Esophagus squamous epithelium (tissue), 5 donors: ENCODE measurements at places on chromosomes 7 and 10.

- no peaks in the 10 kb centered on the region for H3K36me3 ChIP-seq
- no peaks in the 10 kb centered on the region for H3K27me3 ChIP-seq
- no peaks in the 10 kb centered on the region for H3K4me1 ChIP-seq
- no peak for DNase-seq
- H3K4me3 ChIP-seq: no peak overlapping the region
- H3K27ac ChIP-seq: no peak overlapping the region
Measured at GRCh38 chr10:17801507-17801906, 7.6 kb upstream of the MRC1 start.

DNA sequence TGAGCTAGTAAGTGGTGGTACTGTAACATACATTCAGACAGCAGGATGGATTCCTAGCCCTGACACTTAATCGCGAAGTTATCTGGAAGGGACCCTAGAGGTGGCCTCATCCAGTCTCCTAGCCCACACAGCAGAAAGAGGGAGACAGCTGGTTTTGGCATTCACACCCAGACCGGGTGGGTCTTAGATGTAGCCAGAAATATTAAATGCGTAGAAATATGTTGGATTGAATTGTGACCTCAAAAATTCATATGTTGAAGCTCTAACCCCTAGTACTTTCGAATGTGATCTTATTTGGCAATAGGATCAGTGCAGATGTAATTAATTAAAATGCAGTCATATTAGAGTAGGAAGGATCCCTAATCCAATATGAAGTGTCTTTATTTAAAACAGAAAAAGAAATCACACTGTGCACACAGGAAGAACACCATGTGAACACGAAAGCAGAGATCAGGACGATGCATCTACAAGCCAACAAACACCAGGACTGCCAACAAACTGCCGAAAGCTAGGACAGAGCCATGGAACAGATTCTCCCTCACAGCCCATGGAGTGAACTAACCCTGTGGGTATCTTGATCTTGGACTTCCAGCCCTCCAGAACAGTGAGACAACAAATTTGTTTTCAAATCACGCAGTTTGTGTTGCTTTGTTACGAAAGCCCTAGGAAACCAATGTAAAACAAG lies 2.9 kb upstream of the XPNPEP1 start:
- peaks cover 9% of the 10 kb centered on the region for H3K4me1 ChIP-seq
- no peak for DNase-seq
- no peak overlapping the region for H3K4me3 ChIP-seq
- H3K36me3 ChIP-seq: no peaks in the 10 kb centered on the region
- peak overlapping the region; percentile 33 for H3K27ac ChIP-seq

- H3K27ac ChIP-seq: no peak overlapping the region
- no peak for DNase-seq
- H3K4me1 ChIP-seq: peaks cover 35% of the 10 kb centered on the region
Measured at GRCh38 chr7:76073335-76073990, 25.6 kb downstream of the MDH2 start.

GRCh38 chr7:114104035-114104434 lies 185.2 kb upstream of the PPP1R3A start:
- H3K4me3 ChIP-seq: no peak overlapping the region
- H3K27me3 ChIP-seq: no peaks in the 10 kb centered on the region
- H3K4me1 ChIP-seq: peaks cover 9% of the 10 kb centered on the region

GRCh38 chr7:151204383-151205032 lies 5.8 kb downstream of the H2BK1 start:
- H3K27ac ChIP-seq: no peak overlapping the region
- no peak for DNase-seq
- H3K36me3 ChIP-seq: no peaks in the 10 kb centered on the region
- H3K27me3 ChIP-seq: no peaks in the 10 kb centered on the region
- no peak overlapping the region for H3K4me3 ChIP-seq
- no peaks in the 10 kb centered on the region for H3K4me1 ChIP-seq

- no peaks in the 10 kb centered on the region for H3K36me3 ChIP-seq
- DNase-seq: no peak
- peaks cover 7% of the 10 kb centered on the region for H3K4me1 ChIP-seq
- no peak overlapping the region for H3K4me3 ChIP-seq
- no peak overlapping the region for H3K27ac ChIP-seq
Measured at GRCh38 chr7:44914992-44915607, 29.8 kb upstream of the PURB start.

- no peak overlapping the region for H3K4me3 ChIP-seq
- no peaks in the 10 kb centered on the region for H3K36me3 ChIP-seq
- H3K4me1 ChIP-seq: no peaks in the 10 kb centered on the region
- DNase-seq: no peak
- no peak overlapping the region for H3K27ac ChIP-seq
Measured at GRCh38 chr10:35398355-35398754, 62.0 kb downstream of the CCNY start.

DNA sequence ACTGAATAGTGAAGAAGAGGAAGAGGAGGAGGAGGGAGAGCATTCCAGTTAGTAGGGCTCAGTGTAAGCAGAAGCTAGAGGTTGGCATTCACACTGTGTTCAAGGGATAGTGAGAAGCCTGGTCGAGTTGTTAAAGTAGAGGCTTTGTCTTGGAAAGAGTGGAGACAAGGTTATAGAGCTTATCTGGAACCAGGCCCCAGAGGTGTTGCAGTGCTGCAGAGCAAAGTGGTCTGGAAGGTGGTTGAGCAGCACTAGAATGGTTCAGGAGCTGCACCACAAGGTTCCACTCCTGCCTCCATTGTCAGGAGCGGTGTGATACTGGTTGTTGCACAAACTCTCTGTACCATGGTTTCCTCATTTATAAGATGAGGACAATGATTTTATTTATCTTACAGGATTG lies 8.8 kb upstream of the PCGF5 start:
- no peak overlapping the region for H3K4me3 ChIP-seq
- DNase-seq: no peak
- H3K27ac ChIP-seq: no peak overlapping the region
- H3K4me1 ChIP-seq: no peaks in the 10 kb centered on the region
- no peaks in the 10 kb centered on the region for H3K36me3 ChIP-seq
- H3K27me3 ChIP-seq: no peaks in the 10 kb centered on the region

DNA sequence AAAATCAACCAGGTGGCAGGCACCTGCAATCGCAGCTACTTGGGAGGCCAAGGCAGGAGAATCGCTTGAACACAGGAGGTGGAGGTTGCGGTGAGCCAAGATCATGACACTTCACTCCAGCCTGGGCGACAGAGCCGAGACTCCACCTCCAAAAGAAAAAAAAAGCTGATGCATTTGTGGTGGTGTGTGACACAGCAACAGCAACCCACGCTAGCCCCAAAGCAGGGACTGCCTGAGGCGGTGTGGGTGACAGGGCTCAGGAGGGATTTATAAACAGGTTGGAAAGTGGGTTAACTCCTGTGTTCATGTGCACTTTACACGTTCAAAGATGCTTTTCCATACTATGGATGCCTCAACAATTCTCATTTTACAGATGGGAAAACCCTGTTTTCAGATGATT lies 395.9 kb upstream of the PODXL start:
- no peaks in the 10 kb centered on the region for H3K4me1 ChIP-seq
- peaks cover 5% of the 10 kb centered on the region for H3K27me3 ChIP-seq
- no peak for DNase-seq
- H3K27ac ChIP-seq: no peak overlapping the region
- H3K36me3 ChIP-seq: no peaks in the 10 kb centered on the region

DNA sequence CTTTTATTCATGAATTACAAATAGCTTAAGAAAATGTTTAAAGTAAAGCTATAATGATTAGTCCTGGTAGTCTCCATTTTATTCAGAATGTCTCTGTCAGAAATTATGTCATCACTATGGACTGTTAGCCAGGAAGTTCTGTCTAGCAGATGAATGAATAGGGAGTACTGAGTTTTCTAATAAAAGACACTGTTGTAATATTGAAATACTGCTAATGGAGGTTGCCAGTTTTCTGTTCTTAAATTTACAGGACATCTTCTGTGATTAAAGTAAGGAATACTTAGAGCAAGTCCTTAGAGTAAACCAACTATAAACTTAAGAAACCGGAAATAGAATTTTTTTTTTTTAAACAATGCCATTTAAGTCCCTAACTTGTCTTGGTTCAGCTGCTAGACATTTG lies 309.8 kb downstream of the ADK start:
- H3K4me1 ChIP-seq: no peaks in the 10 kb centered on the region
- no peaks in the 10 kb centered on the region for H3K36me3 ChIP-seq
- no peaks in the 10 kb centered on the region for H3K27me3 ChIP-seq
- no peak overlapping the region for H3K4me3 ChIP-seq
- H3K27ac ChIP-seq: no peak overlapping the region

DNA sequence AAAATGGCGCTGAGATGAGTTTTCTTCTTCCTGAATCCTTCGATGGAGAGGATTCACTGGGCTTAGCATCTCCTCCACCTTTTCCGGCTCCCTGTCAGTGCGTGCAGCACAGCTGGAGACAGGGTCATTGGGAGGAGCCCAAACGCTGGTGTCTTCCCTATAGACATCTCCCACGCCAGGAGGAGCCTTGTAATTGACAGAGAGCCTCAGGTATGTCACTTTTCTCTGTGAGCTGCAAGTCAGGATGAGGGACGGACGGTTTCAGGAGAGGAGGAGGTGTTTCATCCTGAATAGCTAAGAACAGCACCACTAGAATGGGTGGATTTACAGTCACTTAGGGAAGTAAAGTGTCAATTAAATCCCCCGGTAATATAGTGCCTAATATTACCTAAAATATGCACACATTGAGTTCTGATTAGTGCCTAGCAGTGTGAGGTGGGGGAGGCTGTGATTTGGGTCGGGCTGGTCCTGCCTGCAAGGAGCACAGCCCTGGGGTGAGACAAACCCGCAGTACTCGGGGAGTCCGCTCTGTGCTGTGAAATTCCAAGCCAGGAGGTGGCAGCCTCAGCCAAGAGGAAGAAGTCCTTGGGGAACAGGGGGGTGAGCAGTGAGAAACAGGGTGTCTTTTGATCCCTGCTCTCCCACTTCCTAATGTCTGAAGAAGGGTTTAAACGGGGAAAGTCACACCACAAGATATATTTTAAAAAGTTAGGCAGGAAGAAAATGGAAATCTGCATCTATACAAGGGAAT lies 28.2 kb downstream of the IL15RA start:
- no peak for DNase-seq
- H3K27me3 ChIP-seq: no peaks in the 10 kb centered on the region
- peak overlapping the region; percentile 5 for H3K27ac ChIP-seq
- no peak overlapping the region for H3K4me3 ChIP-seq
- no peaks in the 10 kb centered on the region for H3K36me3 ChIP-seq

GRCh38 chr10:51532044-51532443 lies 167.4 kb downstream of the CSTF2T start:
- no peaks in the 10 kb centered on the region for H3K27me3 ChIP-seq
- DNase-seq: no peak
- H3K4me3 ChIP-seq: no peak overlapping the region
- no peaks in the 10 kb centered on the region for H3K36me3 ChIP-seq
- no peaks in the 10 kb centered on the region for H3K4me1 ChIP-seq
- no peak overlapping the region for H3K27ac ChIP-seq

GRCh38 chr10:101162677-101163076 lies 31.6 kb downstream of the TLX1 start:
- H3K27ac ChIP-seq: no peak overlapping the region
- H3K4me3 ChIP-seq: no peak overlapping the region
- no peak for DNase-seq
- peaks cover 12% of the 10 kb centered on the region for H3K27me3 ChIP-seq
- peaks cover 6% of the 10 kb centered on the region for H3K4me1 ChIP-seq
- H3K36me3 ChIP-seq: no peaks in the 10 kb centered on the region

GRCh38 chr10:73920089-73920488 lies 9.2 kb downstream of the PLAU start:
- H3K27me3 ChIP-seq: no peaks in the 10 kb centered on the region
- peaks cover 17% of the 10 kb centered on the region for H3K36me3 ChIP-seq
- no peak overlapping the region for H3K4me3 ChIP-seq
- peak overlapping the region; percentile 90 for H3K27ac ChIP-seq

GRCh38 chr10:34254596-34254995 lies 560.5 kb downstream of the PARD3 start:
- no peaks in the 10 kb centered on the region for H3K4me1 ChIP-seq
- no peak overlapping the region for H3K27ac ChIP-seq
- no peak for DNase-seq
- no peaks in the 10 kb centered on the region for H3K27me3 ChIP-seq

DNA sequence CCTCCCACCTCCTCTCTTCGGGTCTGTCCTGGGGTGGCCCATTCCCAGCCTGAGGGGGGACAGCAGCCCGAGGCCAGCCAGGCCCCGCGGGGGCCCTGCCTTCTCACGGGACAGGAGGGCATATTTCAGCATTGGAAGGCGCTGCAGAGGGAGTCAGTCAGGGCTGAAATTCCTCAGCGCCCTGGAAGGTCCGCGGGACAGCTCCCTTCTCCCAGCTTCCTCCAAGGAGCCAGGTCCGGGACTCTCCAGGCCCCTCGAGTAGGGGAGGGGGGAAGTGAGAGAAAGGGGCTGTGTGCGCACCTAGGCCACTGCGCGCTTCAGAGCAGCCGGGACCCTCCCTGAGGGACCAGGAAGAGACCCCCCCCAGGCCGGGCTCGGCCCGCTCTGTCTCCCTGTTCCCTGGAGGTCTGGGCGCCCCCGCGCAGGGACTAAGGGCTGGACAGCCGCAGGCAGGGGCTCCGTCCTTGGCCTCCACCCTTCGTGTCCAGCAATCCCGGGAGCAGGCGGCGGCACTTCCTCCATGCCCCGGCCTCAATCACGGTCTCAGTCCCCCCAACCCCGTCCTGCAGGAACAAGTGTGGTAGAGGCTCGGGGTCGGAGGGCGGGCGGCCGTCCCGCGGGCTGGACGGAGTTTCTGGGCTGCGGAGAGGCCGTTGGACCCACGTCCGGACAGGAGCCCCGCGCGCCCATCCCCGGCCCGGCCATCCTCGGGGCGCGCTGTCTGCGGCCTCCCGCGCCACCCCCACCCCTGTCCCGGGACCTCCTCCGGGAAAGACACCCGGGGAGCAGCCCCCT lies 6.0 kb upstream of the ELFN1 start:
- H3K27ac ChIP-seq: no peak overlapping the region
- H3K36me3 ChIP-seq: no peaks in the 10 kb centered on the region
- peaks cover 89% of the 10 kb centered on the region for H3K27me3 ChIP-seq
- H3K4me3 ChIP-seq: peak overlapping the region; percentile 72
- DNase-seq: no peak
- H3K4me1 ChIP-seq: peaks cover 43% of the 10 kb centered on the region

DNA sequence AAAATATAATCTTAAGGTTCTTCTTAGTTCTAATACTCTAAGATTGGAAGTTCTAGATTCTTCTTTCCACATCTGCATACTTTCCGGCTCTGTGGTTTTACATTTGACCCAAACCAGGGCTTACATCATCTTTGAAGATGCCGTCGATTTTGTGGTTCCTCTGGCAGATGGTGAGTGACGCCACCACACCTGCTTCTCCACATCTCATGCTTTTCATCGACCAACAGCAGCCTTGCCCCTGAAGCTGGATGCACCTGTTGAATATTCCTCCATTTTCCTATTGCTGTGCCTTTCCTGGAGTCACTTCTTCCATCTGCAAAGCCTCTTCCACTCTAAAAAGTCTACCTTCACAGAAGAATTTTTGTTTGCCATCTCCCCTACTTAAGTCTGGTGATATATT lies 121.3 kb downstream of the PRKCQ start:
- no peak overlapping the region for H3K27ac ChIP-seq
- no peaks in the 10 kb centered on the region for H3K4me1 ChIP-seq
- H3K27me3 ChIP-seq: no peaks in the 10 kb centered on the region

- H3K27me3 ChIP-seq: no peaks in the 10 kb centered on the region
- no peaks in the 10 kb centered on the region for H3K36me3 ChIP-seq
- H3K4me3 ChIP-seq: no peak overlapping the region
- H3K4me1 ChIP-seq: no peaks in the 10 kb centered on the region
Measured at GRCh38 chr7:114574384-114574783, 159.8 kb downstream of the FOXP2 start.
